ENCODE measurements at places on chromosomes 3 and 15. TPM values are rescaled to one million over a fixed set of nuclear protein-coding genes. Genes with fewer than 3 reads are reported as not detected.

Gene PLA1A
- 0.32 TPM for total RNA-seq

Gene HHLA2
- not detected for total RNA-seq

Gene PRR20G
- not detected for total RNA-seq

Gene FANCD2OS
- not detected for total RNA-seq

Gene TICRR
- 2.9 TPM for total RNA-seq

Gene CISH
- 1.3 TPM for total RNA-seq

Gene IL20RB
- 0.91 TPM for total RNA-seq

Gene SV2B
- total RNA-seq: under 0.01 TPM

Gene CPLX3
- not detected for total RNA-seq

Gene CCR3
- total RNA-seq: 0.13 TPM

Gene UTS2B
- total RNA-seq: 0.52 TPM

Gene INKA1
- 2.8 TPM for total RNA-seq

Gene AGBL1
- not detected for total RNA-seq

Gene NUTM1
- not detected for total RNA-seq

Gene WNT7A
- not detected for total RNA-seq

Gene SPTSSB
- total RNA-seq: 0.11 TPM

Gene CX3CR1
- total RNA-seq: under 0.01 TPM

Gene CCR8
- total RNA-seq: not detected

Gene PYGO1
- total RNA-seq: 20.5 TPM

Gene ZNF445
- total RNA-seq: 10.2 TPM

Gene TM6SF1
- 0.11 TPM for total RNA-seq

Gene SLMAP
- 61.4 TPM for total RNA-seq

Gene IQSEC1
- total RNA-seq: 40.9 TPM

Gene PLSCR2
- not detected for total RNA-seq

Gene FAM162A
- 23.8 TPM for total RNA-seq

Gene C3orf70
- 1.5 TPM for total RNA-seq

Gene MCTP2
- 27.0 TPM for total RNA-seq

Gene GPR160
- 0.26 TPM for total RNA-seq

Measured in articular chondrocyte of knee joint (primary cell).